ENCODE measurements at places on chromosomes 16 and 17. TPM values are rescaled to one million over a fixed set of nuclear protein-coding genes. Genes with fewer than 3 reads are reported as not detected.

GRCh38 chr16:1262846-1263221 is 7.0 kb downstream of the TPSD1 start:
- DNase-seq = no peak
- no peak overlapping the region for H3K27ac ChIP-seq
- H3K27me3 ChIP-seq = no peaks in the 10 kb centered on the region
- no peak overlapping the region for H3K4me3 ChIP-seq
- no peaks in the 10 kb centered on the region for H3K4me1 ChIP-seq
- H3K36me3 ChIP-seq = no peaks in the 10 kb centered on the region

The KCNJ18 gene
- not detected for polyA plus RNA-seq

DNA sequence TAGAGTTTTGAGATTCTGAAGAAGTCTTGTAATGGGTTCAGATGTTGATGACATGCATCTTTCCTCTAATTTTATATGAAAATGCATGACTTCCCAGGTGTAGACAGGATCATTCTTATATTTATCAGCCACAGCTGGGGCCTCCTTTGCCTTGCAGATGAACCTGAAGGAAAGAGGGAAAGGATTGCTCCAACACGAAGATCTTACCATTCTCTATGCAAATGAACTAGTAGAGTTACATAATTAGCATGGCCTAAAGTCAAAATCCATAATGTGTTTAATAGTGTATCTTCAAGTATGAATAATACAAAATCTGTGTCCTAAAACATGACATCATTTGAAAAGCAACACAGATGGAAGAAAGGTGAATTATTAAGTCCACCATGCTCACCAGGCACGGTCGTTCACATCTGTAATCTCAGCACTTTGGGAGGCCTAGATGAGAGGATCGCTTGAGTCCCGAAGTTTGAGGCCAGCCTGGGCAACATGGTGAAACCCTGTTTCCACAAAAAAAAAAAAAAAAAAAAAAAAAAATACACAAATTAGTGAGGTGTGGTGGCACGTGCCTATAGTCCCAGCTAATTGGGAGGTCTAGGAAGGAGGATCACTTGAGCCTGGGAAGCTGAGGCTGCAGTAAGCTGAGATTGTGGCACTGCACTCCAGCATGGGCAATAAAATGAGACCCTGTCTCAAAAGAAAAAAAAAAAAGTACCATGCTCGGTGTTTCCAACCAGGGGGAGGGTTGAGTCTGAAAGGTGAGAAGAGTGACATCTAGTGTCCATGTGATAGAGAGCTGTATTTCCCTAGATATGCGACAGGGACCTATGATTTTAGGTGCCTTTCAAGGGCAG is 6.3 kb downstream of the VWA3A start:
- no peak overlapping the region for H3K27ac ChIP-seq
- H3K4me1 ChIP-seq = no peaks in the 10 kb centered on the region
- no peak overlapping the region for H3K4me3 ChIP-seq
- no peaks in the 10 kb centered on the region for H3K36me3 ChIP-seq
- peak; percentile 85 for DNase-seq
- H3K27me3 ChIP-seq = no peaks in the 10 kb centered on the region

GRCh38 chr17:48615047-48615962 is at the start of gene HOXB8:
TSS of gene HOXB8 (minus strand) at chr17:48615292. CDS start at chr17:48614704, 588 bp downstream.
- no peaks in the 10 kb centered on the region for H3K36me3 ChIP-seq
- H3K4me1 ChIP-seq = peaks cover 9% of the 10 kb centered on the region
- DNase-seq = peak; percentile 90
- H3K27ac ChIP-seq = peak within 1 kb of the TSS; percentile 97

The GALR2 gene
- polyA plus RNA-seq = not detected

GRCh38 chr17:45997624-45998023 is 1.4 kb upstream of the STH start:
- no peaks in the 10 kb centered on the region for H3K36me3 ChIP-seq
- H3K27me3 ChIP-seq = no peaks in the 10 kb centered on the region
- DNase-seq = no peak
- H3K4me3 ChIP-seq = no peak overlapping the region

- peaks cover 12% of the 10 kb centered on the region for H3K27me3 ChIP-seq
- no peaks in the 10 kb centered on the region for H3K36me3 ChIP-seq
- no peak overlapping the region for H3K4me3 ChIP-seq
These were observed 3.0 kb upstream of the VAT1L start for GRCh38 chr16:77785373-77785764.

The CIBAR2 gene
- polyA plus RNA-seq = not detected

The C16orf92 gene
- not detected for polyA plus RNA-seq

The HAGHL gene
- polyA plus RNA-seq = 18.0 TPM

The ANKS3 gene
- 20.7 TPM for polyA plus RNA-seq

The MT1H gene
- 606 TPM for polyA plus RNA-seq

DNA sequence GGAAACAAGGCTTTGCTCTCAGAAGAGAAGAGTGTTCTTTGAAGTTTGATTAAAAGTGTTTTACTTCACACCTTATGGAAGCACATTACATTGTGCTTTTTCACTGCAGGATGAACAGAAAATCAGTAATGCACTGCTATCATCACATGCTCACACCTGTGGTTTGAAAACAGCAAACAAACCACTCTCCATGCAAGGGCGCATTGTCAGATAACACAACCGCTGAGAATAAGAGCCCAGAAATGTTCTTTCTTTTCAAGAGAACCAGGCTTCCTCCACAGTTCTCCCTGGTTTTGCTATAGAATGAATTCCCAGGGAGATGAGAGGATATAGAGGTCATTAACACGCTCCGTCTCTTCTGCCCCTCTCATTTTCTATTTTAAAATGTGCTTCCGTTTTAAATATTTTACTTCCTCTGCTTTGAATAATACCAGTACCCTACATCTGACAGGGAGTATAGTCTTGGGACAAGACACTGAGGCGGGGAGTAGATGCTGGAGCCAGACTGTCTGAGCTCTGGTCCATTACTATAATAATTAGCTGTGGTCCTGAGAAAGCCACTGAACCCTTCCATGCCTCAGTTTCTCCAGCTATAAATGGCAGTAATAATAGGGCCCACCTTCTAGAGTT is 71.6 kb downstream of the CDK5R1 start:
- H3K4me3 ChIP-seq = no peak overlapping the region
- no peak overlapping the region for H3K27ac ChIP-seq
- H3K4me1 ChIP-seq = no peaks in the 10 kb centered on the region
- no peaks in the 10 kb centered on the region for H3K27me3 ChIP-seq
- no peaks in the 10 kb centered on the region for H3K36me3 ChIP-seq

The CACNG4 gene
- polyA plus RNA-seq = 0.26 TPM

GRCh38 chr17:54983260-54983659 is 14.7 kb downstream of the STXBP4 start:
- H3K4me3 ChIP-seq = no peak overlapping the region
- no peaks in the 10 kb centered on the region for H3K4me1 ChIP-seq
- H3K27me3 ChIP-seq = no peaks in the 10 kb centered on the region
- no peaks in the 10 kb centered on the region for H3K36me3 ChIP-seq

The NKD1 gene
- 1.1 TPM for polyA plus RNA-seq

The RGS11 gene
- 2.5 TPM for polyA plus RNA-seq

- H3K4me1 ChIP-seq = peaks cover 3% of the 10 kb centered on the region
- DNase-seq = no peak
- H3K27ac ChIP-seq = no peak overlapping the region
- no peaks in the 10 kb centered on the region for H3K36me3 ChIP-seq
- H3K27me3 ChIP-seq = no peaks in the 10 kb centered on the region
These were observed 100.8 kb downstream of the IRF8 start for GRCh38 chr16:85999778-86000177.

GRCh38 chr17:16440901-16441629 is 25.7 kb downstream of the TRPV2 start:
- H3K36me3 ChIP-seq = peaks cover 5% of the 10 kb centered on the region
- DNase-seq = no peak
- no peaks in the 10 kb centered on the region for H3K27me3 ChIP-seq
- H3K4me1 ChIP-seq = peaks cover 3% of the 10 kb centered on the region
- no peak overlapping the region for H3K4me3 ChIP-seq

DNA sequence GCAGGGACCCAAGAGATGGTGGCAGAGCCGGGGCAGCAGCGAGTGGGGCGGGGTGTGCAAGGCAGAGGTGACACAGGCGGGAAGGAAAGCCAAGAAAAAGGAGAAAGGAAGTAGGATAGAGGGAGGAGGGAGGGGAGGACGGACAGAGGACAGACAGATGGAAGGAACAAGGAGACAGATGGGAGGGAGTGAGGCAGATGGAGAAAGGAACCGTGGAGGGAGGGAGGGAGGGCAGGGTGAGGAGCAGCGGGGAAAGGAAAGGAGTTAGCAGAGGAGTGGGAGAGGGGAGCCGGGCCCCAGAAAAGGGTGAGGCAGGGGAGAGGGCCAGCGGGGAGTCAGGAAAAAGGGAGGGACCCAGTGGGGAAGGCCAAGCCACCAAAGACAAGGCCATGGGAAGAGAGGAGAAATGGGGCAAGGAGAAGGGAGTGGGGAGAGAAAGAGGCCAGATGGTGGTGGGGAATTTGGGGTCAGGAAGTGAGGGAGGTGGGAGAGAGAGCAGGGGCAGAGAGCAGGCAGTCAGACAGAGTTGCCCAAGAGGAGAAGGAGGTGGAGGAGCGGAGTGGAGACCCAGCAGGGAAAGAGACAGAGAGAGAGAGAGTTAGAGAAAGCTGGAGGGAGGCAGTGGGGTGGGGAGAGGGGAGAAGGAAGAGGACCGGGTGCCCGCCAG is 13.2 kb upstream of the ASGR1 start:
- DNase-seq = no peak
- no peak overlapping the region for H3K4me3 ChIP-seq
- no peak overlapping the region for H3K27ac ChIP-seq
- no peaks in the 10 kb centered on the region for H3K4me1 ChIP-seq
- peaks cover 12% of the 10 kb centered on the region for H3K36me3 ChIP-seq
- no peaks in the 10 kb centered on the region for H3K27me3 ChIP-seq

- no peak overlapping the region for H3K27ac ChIP-seq
- peaks cover 2% of the 10 kb centered on the region for H3K4me1 ChIP-seq
- peaks cover 58% of the 10 kb centered on the region for H3K36me3 ChIP-seq
- H3K27me3 ChIP-seq = no peaks in the 10 kb centered on the region
These were observed 34.3 kb downstream of the LITAF start for GRCh38 chr16:11552440-11552839.

- no peaks in the 10 kb centered on the region for H3K27me3 ChIP-seq
- H3K36me3 ChIP-seq = no peaks in the 10 kb centered on the region
- no peak for DNase-seq
- H3K4me1 ChIP-seq = no peaks in the 10 kb centered on the region
These were observed 1.1 kb downstream of the DRC7 start for GRCh38 chr16:57695680-57696069.

The SULT1A4 gene
- polyA plus RNA-seq = 2.5 TPM

The HOXB3 gene
- polyA plus RNA-seq = 12.1 TPM

DNA sequence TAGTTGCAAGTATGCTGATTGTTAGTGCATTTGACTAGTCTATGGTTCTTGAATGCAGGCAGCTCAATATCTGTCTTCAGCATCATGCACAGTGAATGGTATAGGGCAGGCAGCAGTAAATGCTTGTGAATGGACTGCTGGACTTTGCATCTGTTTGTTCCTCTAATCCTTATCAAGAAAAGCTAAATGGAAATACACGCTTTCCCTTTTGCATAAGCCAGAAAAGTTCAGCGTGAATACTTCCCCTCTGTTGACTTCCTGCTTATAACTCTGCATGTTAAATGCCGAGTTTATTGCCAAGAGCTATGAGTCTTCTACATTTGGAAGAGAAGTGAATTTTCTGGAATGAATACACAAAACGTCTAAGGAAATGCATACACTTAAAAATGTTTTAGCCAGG is 127.9 kb upstream of the CPHXL start:
- H3K36me3 ChIP-seq = no peaks in the 10 kb centered on the region
- DNase-seq = no peak
- H3K27me3 ChIP-seq = no peaks in the 10 kb centered on the region
- H3K27ac ChIP-seq = no peak overlapping the region

DNA sequence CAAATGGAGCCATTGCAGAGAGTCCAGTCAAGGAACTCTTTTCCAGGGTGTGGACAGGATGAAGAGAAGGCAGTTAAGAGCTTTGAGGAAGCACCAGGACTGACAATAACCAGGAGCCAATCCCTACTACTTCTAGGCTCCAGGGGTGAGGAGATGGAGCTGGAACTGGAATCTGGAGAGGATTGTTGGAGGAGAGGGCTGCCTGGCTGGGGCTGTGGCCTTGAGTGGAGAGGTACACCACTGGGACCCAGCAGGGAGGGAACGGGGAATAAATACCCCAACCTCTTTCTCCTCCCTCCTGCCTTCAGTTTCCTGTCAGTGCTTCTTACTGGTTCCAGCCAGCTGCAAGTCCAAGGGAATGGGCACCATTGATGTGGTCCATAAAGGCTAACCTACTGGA is 32.2 kb upstream of the TMEM220 start:
- no peaks in the 10 kb centered on the region for H3K36me3 ChIP-seq
- no peaks in the 10 kb centered on the region for H3K4me1 ChIP-seq
- no peak overlapping the region for H3K27ac ChIP-seq
- no peak for DNase-seq

The VMO1 gene
- 2.5 TPM for polyA plus RNA-seq

The ASIC2 gene
- polyA plus RNA-seq = 0.60 TPM

The CTRB2 gene
- not detected for polyA plus RNA-seq

The ZNF75A gene
- polyA plus RNA-seq = 14.3 TPM
